Islet precursor cell (in vitro differentiated cells): ENCODE measurements at places on chromosomes 6 and 20.
A peak's percentile ranks its signal among the peaks of the same experiment; 100 is the strongest.

GRCh38 chr20:33563788-33564187 is 73.9 kb downstream of the CBFA2T2 start:
- no peak for DNase-seq

DNA sequence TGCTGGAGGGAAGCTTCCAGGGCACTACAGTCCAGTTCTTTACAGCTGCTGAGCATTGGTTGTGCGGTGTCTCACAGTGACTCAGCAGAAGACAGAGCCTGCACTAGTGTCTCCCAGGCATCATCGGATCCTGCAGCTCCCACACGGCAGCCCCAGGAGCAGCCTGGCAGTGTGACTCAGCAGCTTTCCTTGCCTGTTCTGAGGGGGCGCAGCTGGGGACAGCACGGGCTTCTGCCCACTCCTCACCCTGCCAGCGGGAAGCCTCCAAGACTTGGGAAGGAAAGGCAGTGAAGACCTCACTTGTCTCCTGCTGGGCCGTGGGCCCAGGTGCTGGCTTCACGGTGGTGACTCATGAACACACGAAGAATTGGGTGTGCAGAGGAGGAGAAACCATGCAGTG is 165.4 kb downstream of the SYNDIG1 start:
- DNase-seq, result peak; percentile 92

DNA sequence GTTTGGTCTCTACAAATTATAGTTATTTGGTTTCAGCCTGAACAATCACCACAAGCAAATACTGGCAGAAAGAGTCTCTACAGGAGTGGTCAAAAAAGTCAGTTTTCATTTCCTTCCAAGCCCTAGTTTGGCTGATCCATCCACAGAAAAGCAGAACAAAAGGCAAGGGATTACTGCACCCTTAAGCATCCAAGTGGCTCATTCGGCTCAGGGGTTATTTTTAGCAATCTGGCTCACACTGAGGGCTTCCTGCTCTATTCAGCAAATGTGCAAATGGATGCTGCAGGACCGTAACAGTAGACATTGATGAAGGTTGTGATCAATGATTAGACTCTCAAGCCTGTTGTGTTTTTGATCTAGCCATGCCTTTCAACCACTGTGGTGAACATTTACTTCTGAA is 62.2 kb upstream of the FABP7 start:
- DNase-seq, result no peak

- no peak for DNase-seq
Measured at GRCh38 chr6:128979071-128979470, 96.1 kb downstream of the LAMA2 start.

GRCh38 chr6:116461932-116462885 is 1.0 kb downstream of the CALHM6 start:
- DNase-seq, result peak; percentile 91

DNA sequence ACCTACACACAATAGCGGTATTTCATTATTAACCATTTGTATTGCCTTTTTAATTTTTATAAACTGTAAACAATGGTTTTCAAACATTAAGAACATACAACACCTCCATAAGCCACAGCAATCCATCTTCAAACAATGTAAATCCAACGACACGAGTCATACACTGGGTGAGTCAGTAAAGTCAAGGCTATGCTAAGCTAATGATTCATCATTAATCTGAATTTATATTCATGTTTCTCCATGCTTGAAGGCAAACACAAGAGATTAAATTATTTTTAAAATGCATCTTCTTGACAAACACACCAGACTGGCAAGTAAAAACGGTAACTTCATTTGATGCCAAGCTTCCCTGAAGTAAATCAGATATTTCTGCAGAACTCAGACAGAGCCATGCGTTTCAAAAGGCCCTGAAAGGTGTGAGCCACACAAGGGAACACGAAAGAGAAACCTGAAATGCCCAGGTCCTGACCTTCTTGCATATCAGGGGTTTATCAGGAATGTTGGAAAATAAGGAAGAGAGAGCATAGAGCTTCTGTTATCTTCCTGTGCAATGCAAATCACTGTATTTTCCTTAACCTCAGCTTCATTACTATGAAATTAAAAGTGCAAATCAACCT is 162.5 kb downstream of the ALDH8A1 start:
- no peak for DNase-seq
